ENCODE measurements at places on chromosomes 7 and 10.
A peak's percentile ranks its signal among the peaks of the same experiment; 100 is the strongest.

- no peak for DNase-seq
These were observed 34.8 kb downstream of the SGCE start for GRCh38 chr7:94621120-94621519.

- DNase-seq: peak; percentile 61
These were observed 146.1 kb upstream of the TMEM196 start for GRCh38 chr7:19919261-19920095.

DNA sequence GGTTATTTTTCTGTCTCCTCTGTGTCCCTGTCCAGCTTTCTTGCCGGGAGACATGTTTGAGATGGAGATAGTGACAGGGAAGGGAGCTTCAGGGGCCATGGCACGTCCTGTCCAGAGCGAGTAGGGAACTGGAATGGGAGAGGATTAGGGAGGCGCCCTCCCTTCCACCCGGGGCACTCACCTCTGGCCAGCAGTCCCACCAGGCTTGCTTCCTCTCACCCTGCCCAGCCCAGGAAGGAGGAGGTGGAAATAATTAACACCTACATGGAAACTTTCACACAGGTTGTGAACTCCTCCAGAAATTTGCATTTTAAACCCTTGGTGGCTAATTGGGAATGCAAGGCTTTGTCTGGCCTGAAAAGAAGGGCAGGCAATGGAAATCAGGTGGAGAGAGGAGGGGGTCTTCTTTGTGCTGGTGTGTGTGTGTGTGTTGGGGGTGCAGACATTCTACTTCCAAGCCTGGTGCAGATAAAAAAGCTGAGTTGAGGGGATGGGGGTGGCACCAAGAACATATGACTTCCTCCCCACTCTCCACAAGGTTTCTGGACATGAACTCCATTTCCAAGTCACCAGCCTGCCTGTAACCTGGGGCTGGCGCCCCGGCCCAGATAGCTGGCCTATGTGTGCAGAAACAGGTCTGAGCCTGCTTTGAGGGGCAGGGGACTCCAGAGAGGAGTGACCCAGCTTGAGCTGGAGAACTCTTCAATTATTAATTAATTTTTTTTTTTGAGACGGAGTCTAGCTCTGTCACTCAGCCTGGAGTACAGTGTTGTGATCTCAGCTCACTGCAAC, 199.4 kb downstream of the CYP26A1 start:
- no peak for DNase-seq

- no peak for DNase-seq
These were observed 133.8 kb downstream of the WNT2 start for GRCh38 chr7:117188949-117189592.

DNA sequence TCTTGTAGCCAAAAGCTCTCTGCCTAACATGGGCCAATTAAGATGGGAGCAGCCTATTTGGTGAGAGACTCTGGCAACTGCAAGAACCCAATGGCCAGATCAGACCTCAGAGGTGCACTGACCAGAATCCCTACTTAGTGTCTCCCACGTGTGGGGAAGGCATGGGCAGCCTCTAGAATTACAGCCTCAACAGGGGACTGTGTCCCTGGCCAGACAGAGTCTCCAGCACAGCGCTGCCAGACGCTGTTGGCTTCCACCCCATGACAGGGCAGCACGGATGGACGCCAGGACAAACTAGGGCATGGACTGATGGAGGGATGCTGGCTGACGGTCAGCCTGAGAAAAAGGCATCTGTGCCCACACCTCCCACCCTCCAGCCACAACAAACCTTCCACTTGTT, 729.3 kb upstream of the AUTS2 start:
- DNase-seq: no peak

DNA sequence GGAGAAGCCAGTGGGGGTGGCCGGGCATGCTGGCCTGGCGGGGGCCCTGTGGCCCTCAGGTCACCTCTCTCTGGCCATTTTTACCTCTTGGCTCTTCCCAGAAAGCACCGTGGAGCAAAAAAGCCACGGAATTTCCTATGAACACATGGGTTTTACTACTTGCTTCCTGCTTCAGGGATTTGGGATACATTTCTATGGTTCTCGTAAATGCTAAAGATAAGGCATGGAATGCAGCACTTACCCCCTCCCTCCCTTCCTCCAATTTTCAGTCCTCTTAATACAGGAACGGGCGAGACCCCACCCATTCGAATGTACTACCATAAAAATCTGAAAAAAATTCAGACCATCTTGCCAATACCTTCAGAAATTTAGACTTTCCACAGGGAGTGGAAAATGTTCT, 279.7 kb downstream of the ARHGAP12 start:
- DNase-seq: no peak

GRCh38 chr10:116005301-116005700, 267.7 kb downstream of the GFRA1 start:
- no peak for DNase-seq

DNA sequence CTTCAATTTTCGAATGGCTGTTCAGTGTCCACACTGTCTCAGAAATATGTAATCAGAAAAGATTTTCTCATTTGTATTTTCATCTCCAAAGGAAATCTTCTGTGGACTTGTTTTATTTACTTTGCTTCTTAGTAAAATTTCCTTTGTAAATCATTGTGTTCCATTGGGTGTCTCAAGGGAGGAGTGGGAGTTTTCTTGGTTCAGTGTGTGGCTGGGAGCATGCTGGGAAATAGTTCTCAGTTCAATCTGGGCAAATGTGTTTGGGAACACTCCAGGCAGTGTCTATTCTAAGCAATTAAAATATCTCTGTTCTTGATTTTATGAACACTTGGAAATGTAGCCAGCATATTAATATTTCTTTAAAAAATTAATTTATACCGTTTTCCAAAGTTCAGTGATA, 1019.8 kb downstream of the CNTNAP2 start:
- DNase-seq: no peak

DNA sequence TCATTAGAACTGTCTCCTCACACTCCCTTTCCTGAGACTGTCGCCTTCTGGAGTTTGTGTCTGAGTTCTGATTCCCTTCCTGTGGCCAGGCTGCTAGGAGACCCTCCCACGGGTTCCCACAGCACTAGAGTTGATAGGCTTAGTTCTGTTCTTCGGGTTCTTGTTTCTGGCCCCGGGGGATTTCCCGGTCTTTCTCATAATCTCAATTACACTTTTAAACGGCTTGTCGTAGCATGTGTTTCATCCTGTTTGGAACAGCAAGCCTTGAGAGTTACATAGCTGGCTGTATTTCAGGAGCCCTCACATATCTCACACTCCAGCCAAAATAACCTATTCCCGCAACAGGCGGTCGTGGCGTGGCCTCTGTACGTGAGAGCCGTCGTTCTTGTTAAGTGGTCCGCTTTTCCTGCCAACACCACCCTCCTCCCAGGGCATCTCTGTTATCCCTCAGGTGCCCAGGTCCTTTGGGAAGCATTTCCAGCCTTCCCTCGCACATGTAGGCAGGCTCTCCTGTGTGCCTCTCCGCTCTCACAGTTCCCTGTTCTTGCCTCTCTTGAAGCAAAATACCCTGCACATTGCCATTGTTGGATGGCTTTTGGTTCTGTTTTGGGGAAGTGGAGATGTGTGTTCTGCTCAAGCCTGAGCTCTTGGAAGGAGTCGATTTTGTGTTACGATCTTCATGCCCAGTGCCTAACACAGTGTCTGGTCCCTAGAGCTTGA, 46.0 kb downstream of the CDC123 start:
- peak; percentile 8 for DNase-seq

Measured in LHCN-M2 (cell line).